ENCODE measurements at places on chromosomes 6 and 20.

DNA sequence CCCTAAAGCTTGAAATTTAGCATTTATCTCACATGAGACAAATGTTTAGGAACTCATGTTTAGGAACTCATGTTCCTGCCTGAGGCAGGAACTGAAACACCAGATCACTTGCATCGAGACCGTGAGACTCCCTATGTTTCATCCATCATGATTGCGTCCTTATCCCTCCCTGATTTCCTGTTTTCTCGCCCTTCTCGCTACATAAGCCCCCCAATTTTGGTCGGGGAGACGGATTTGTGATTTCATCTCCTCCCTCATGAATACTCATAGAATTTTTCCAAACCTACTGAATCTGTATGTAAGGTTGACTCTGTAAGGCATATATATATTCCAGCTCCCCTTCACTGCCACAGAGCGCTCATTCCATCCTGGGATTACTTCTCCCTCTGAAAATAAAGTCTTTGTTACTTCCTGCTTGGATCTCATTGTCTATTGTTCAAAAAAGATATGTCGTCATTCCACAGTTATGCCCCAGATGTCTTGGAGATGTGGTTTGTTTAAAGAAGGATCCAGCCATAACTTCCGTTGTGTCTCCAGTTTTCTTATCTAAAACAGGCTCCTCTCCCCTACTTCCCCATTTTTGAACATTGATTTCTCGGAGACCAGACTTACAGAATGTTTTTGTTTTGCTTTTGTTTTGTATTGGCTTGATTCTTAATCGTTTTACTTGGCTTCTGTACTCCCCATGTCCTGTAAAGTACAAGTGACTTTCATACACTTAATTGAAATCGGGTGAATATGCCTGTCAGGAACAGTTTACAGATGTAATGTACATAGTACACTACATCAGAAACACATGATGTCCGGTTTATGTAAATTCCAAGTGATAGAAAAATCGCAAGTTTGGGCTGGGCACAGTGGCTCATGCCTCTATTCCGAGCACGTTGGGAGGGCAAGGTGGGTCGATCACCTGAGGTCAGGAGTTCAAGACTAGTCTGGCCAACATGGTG lies 118.7 kb downstream of the HFE start:
- no peak for DNase-seq

DNA sequence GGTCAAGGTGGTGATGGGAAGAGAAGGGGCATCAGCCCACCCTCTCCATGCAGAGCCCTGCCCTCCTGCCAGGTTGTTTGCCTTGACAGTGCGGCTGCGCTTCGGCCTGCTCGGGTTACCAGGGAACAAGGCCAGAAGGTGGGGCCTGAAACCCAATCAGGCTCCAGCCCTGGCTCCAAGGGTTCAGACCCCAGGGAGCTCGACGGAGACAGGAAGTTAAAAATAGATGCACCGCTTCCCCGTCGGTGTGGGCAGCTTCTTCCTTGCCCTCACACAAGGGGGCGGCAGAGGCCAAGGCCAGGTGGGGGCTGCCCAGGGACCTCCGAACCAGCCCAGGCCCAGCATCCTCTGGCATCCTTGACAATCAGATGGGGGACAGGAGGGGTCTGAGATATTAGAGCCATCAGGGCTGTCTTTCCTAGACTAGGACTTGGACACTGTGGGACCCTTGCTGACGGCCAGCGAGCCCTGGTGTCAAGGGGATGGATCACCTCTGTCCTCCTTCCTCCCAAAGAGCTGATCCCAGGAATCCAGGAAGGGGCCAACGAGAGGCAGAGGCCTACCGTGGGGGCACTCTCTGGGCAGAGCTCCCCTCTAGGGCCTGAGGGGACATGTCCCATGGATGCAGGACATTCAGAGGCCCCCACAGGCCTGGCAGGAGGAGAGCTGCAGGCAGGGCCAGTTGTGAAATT lies 65.2 kb downstream of the RIPOR3 start:
- DNase-seq = no peak

- no peak for DNase-seq
These were observed 112.3 kb downstream of the CBLN4 start for GRCh38 chr20:55893031-55893430.

GRCh38 chr6:69816026-69816425 lies 19.2 kb upstream of the LMBRD1 start:
- no peak for DNase-seq

DNA sequence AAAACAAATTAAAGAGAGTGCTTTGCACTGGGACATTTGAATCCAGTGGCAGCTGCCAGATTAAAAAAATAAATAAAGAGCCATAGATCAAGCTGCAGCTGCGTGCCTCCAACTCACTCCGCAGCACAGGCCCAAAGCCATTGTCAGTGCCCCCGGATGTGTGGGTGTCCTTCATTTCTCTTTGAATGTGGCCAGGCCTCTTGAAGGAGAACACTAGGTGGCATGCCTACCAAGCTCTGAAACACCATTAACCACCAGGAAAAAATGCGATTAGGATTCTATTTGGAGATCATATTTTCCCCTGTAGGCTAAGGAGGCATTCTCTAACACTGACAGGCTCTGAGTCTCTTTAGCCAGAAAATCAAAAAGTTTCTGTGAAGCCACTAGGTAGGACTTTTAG lies 549.8 kb downstream of the PRKN start:
- no peak for DNase-seq

DNA sequence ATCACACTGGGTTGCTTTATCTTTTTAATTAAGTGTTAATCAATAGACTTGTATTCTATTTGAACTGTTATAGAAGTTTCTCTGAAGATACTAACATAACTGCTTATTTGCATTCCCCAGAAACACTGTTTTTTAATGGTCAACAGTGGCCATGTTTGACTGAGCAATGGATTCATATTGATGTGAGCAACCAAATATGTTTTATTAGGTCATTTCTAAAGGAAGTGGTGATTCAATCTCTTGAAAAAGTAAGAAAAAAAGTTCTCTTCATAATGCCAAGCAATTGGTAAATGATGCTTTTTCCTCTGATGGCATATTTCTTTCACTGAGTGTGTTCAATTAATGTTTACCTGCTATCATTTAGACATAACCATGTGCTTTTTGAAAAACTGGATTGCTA lies 593.0 kb upstream of the CITED2 start:
- no peak for DNase-seq

DNA sequence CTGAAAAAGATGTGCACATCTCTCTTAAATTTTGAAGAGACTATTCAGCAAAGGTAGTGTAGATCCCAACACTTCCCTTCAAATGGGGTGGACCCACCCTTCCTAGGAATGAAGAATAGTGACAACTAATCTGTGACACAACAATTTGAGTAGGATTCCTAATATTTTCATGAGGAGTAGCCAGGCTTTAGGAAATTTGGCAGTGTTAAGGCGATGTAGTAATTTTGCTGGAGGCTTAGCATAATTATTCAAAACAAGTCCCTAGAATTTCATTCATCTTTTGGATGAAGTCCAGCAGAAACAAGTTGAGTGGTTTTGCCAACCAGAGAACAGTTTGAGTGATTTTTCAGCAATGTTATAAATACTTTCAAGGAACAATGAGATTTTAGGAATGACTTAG lies 52.4 kb downstream of the ELOVL4 start:
- DNase-seq = no peak
